ENCODE measurements at places on chromosomes 2 and 18.

- DNase-seq: no peak
Observed at GRCh38 chr2:3647831-3648651, 10.0 kb upstream of the ALLC start.

DNA sequence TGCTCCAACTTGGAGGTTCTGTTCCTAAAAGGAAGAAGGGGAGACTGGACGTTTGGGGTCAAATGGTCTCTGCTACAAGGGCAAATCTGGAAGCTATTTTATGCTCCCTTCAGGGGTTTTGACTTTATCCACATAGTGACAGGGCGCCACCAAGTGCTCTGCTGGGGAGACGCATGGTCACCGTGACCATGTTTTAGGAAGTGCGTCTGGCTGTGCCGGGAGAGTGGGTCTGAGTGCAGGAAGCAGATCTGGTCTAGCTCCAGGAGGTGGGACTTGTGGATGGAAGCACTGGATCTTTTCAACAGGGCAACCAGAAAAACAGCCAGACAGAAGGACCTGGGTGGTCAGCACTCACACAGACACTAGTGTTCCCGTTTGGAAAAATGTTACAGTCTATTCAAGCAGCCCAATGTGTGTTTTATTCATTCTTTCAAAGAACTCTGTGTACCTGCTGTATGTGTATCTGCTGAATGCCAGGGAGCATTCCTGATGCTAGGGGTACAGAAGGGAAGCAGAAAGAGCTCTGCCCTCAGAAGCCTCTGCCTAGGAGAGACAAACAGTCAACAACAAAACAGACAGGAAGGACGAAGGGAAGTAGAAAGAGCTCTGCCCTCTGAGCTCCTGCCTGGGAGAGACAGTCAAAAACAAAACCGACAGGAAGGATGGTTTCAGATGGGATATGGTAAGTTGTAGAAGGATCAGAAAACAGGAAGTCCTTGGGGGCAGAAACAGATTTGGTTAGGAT, 14.3 kb downstream of the IMPA2 start:
- peak; percentile 18 for DNase-seq

DNA sequence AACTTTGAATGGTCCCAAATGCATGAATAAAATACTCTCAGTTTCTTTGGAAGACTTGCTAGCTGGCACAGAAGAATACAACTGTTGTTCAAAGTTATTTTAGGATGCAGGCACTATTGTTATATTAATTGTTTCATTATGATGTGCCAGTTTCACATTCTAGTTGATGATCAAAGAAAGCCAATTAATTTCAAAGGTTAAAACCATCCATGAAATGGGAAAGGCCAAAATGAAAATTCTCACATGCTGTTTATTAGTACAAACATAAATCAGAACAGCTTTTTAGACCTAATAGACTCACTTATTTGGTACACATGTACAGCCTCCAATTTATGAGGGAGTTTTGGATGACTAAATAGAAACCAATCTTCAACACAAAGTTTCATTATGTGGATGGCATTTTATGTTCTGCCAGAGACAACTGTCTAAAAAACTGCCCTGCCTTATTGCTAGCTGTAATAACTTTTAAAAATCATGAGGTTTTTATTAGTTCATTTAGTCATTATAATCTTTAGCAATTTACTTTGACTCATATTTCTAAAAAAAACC, 42.2 kb downstream of the RFTN2 start:
- no peak for DNase-seq

- no peak for DNase-seq
Observed at GRCh38 chr2:68482296-68482820, 15.0 kb downstream of the APLF start.

DNA sequence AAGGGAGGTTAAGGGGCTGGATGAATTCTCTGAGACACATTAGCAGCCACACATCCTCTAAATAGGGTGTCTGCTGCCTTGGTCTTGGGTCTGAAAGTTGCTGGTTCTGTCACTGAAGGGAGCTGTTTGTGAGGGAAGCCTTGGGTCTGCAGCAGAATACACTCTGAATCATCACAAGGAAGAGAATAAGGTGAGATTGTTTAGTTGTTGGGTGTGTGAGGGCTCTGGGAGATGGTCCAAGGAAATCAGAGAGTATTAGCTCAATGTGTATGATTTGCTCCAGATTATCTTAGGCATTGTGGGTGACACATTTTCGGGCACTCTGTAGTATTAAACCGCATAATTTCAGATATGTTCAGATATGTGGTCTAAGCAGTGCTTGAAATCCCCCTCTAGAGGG, 548.5 kb downstream of the SLC4A3 start:
- DNase-seq: no peak
